ENCODE measurements at places on chromosomes 1 and 21.

- DNase-seq = no peak
These were observed 16.5 kb downstream of the SPOCD1 start for GRCh38 chr1:31799196-31799894.

- no peak for DNase-seq
These were observed 717 bp upstream of the BATF3 start for GRCh38 chr1:212700223-212700891.

- DNase-seq = no peak
These were observed 181.3 kb downstream of the ATP6V1G3 start for GRCh38 chr1:198359024-198359653.

DNA sequence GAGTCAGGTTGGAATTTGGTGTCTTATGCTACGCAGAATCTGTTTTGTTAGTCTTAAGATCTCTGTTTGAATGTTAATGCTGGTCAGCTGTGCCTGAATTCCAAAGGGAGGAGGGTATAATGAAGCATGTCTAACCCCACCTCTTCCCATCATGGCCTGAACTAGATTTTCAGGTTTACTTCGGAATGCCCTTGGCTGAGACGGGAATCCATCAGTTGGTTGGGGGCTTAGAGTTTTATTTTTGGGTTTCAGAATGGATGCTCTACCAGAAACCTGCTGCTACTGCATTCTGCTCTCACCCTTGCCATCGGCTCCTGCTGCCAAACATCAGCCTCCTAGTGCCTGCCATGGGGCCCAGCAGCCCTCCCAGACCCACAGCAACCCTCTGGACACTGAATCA, 24.1 kb upstream of the ETV3 start:
- DNase-seq = no peak

DNA sequence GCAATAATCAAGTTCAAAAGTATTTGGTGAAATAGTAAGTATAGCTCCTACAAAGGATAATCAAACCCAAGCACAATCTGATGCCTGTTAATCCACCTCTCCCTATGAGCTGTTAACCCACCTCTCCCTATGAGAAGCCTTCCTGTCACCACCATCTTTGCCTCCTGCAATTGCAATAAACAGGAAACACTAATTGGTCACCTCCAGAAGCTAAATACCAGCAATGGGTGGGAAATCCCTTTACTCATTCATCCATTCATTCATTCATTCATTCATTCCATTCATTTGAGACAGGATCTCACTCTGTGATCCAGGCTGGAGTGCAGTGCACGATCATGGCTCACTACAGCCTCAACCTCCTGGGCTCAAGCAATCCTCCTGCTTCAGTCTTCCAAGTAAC, 132.8 kb downstream of the RERE start:
- no peak for DNase-seq

GRCh38 chr1:4710592-4711415, 56.4 kb downstream of the AJAP1 start:
- no peak for DNase-seq

GRCh38 chr1:27133991-27134390, 20.9 kb downstream of the SLC9A1 start:
- no peak for DNase-seq

DNA sequence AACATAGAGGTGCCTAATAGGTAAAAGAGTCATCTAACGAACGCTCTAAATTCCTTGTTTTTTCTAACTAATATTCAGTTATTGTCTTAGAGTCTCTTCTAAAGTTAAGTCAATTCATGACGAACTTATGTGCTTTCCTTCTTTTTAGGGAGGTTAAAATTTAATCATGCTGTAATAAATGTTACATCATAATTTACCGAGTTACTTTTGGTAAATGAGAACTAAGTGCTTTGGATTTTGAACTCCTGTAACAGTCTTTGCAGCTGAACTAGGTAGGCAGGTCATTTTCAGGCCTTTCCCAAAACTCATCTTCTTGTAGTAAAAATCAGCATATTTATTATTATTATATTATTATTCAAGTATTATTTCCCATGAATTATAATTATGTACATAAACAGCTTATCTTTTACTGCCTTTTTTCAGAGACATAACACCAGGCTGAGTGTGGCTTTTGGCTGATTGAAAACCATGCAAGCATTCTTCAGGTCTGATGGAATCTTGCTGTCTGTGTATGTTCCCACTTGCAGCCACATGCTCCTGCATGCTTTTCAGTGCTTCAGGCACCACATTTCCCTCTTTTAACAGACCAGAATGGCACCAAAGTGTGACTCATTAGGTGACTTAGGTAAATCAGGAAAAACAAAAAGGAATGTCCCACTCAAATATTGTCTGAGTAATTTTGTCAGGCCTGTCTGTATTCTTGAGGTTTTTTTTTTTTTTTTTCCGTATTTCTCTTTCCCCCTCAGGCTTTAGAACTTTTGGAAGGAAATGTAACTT, 81.0 kb upstream of the CD55 start:
- DNase-seq = no peak

DNA sequence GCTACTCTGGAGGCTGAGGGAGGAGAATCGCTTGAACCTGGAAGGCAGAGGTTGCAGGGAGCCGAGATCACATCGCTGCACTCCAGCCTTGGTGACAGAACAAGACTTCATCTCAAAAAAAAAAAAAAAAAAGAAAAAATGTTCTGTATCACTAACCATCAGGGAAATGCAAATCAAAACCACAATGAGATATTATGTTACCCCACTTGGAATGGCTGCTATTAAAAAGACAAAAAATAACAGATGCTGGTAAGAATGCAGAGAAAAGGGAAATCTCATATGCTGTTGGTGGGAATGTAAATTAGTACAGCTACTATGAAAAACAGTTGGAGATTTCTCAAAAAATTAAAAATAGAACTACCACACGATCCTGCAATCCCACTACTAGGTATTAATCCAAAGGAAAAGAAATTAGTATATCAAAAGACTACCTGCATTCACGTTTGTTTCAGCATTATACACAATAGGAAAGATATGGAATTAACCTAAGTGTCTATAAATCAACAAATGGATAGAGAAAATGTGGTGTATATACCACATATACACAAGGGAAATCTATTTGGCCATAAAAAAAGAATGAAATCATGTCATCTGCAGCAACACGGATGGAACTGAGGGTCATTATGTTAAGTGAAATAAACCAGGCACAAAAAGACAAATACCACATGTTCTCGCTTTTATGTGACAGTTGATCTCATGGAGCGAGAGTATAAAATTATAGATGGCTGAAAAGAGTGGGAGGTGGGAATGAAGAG, 62.6 kb downstream of the ABL2 start:
- DNase-seq = no peak

GRCh38 chr1:237763137-237763536, 127.6 kb downstream of the ZP4 start:
- no peak for DNase-seq

- DNase-seq = no peak
These were observed 12.6 kb downstream of the CDKN2C start for GRCh38 chr1:50982611-50983010.

DNA sequence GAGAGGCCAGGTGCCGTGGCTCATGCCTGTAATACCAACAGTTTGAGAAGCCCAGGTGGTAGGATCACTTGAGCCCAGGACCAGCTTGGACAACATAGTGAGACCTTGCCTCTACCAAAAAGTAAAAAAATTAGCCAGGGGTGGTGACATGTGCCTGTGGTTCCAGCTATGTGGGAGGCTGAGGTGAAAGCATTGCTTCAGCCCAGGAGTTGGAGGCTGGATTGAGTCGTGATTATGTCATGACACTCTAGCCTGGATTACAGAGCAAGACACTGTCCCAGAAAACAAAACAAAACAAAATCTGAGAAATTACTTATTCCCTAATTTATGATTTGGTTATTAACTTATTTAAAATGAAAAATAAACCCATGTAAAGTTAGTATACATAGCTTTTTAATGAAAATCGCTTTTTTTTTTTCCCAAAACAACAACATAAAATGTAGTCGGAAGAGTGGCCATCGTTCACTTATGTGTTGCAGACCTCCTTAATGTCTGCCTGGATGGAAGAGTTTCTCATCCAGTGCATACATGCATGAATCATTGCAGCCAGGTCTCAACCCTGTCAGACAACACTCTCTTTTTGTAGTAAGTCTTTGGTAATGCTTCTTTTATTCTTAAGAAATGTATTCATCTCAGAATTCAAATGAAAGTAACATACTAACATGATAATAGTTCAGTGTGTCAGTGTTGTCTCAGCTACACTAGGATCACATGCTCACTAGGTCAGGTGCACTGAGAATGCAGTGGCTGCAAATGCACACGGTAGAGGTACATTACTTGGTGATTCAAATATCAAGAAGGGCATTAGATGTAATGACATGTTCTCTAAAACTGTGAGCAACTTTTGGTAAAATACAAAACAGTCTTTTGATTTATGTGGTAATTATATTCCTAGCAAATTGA, 28.0 kb downstream of the ITSN1 start:
- no peak for DNase-seq

GRCh38 chr1:11657654-11658053, 3.0 kb downstream of the FBXO44 start:
- DNase-seq = no peak

- DNase-seq = no peak
These were observed 804.6 kb upstream of the CXADR start for GRCh38 chr21:16708101-16708835.

- no peak for DNase-seq
These were observed 247.8 kb downstream of the RRAGC start for GRCh38 chr1:38611664-38612211.

Measured in NCI-H1417 treated with DMSO at 0.1 percent for 48 hours (cell line).